IPS-NIHi11 (cell line): ENCODE measurements at places on chromosomes 1 and 21.

DNA sequence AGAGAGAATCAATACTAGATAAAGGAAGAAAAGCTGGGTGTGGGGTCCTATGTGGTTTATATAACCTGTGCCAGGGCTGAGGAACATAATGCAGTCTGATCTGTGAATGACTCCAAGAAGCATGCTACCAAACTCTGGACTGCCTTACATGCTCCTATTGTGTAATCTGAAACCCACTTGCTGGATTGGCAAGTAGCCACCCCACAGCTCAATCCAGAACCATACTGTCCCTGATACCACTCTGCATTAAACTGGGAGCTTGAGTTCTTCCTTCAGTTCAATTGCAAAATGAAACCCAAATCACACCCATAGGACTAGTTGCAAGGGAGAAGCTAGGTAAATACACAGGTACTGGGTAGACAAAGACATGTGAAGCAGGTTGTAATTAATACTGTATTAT, 115.4 kb upstream of the NEGR1 start:
- DNase-seq, result peak; percentile 18

- DNase-seq, result no peak
These were observed 6.2 kb upstream of the PADI4 start for GRCh38 chr1:17301767-17302166.

- DNase-seq, result peak; percentile 73
These were observed 72.8 kb downstream of the S1PR1 start for GRCh38 chr1:101309334-101310311.

DNA sequence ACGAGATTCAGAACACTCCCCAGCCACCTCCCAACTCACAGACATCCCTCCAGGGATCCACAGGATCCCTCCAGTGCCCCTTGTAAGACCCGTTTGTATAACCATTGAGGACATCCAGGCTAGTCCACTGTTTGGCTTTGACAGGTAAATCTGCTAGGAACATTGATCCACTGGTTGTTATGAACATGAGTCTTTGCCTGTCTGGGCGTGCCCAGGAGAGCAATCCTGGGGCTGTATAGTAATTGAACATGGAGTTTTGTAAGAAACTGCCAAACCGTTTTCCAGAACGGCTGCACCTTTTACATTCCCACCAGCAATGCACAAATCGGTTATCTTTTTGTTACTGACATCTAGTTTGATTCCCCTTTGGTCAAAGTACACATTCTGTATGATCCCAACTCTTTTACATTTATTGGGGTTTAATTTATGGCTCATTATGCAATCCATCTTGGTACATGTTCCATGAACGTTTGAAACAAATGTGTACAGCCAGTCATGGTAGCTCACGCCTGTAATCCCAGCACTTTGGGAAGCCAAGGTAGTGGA, 88.7 kb downstream of the WDR4 start:
- DNase-seq, result no peak

DNA sequence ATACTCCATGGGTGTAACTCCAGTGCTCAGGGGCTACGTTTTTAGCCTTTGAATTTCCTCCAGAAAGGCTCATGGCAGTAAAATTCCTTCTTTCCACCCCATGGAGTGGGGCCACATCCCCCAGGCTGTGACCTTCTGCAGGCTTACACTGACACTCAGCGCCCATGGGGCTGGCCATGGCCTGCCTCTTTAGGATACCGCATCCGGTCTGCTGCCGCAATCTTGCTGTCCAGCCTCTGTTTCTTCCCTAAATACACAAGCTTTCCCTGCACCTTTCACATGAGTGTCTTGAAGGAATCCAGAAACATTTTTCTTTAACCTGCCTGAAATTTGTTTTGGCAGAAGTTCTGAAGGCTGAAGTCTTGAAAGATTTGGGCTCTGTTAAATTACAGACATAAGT, 170.5 kb downstream of the NTMT2 start:
- no peak for DNase-seq
